Left colon (tissue), 2 donors: ENCODE measurements at places on chromosomes 11 and 22.

- DNase-seq = no peak
Measured at GRCh38 chr11:34685864-34686263, 65.0 kb downstream of the EHF start.

DNA sequence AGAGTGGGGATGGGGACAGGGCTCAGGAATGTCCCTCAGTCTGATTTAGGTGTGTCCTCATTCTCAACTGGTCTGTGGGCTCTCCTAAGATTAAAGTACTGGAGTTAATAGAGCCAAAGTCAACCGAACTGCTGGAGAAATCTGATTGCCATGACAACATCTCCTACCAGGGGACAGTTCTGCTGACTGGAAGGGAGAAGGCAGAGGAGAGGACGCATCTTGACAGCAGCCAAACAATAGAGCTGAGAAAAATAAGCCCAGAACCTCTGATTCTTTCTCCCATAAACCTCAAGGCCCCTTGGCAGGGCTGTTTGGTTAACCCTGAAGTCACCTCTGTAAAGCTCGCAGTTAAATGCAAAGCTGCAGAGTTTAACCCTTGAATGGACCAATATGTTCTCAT, 2.8 kb downstream of the KCTD14 start:
- no peak for DNase-seq

- DNase-seq = no peak
Measured at GRCh38 chr22:29623553-29624169, 20.2 kb downstream of the NF2 start.

- no peak for DNase-seq
Measured at GRCh38 chr11:133951327-133952198, 5.2 kb downstream of the IGSF9B start.

DNA sequence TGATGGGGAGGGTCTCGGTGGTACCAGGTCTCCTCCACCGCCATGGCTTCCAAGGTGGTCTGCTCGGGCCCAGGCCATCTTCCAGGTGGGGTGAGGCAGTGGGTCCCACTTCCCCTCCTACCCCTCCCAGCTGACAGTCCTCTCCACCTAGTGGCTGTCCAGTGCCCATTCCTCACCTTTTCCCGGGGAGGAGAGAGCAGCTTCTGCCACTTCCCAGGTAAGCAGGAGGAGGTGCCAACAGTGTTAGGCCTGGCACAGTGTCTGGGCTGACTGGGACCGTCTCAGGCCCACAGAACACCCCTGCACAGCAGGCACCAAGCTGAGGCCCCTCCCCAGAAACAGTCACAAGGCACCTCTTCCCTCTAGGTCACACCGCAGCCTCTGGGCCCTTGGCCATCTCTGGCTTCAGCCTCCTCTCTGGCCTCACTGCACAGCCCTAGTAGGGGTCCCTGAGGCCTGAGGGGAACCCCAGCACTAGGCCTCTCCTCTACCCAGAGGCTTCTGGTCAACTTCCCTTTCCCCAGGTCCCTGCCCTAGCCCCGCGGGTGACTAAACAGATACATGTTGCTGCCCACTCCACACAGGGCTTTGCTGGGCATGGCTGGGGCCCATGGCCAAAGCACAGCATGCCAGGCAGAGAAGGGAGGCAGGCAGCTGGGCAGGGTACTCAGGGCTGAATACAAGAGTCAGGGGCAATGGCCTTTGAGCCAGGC, 2.3 kb upstream of the ANKRD13D start:
- DNase-seq = no peak

GRCh38 chr11:93729129-93729616, 12.1 kb downstream of the TAF1D start:
- DNase-seq = no peak

DNA sequence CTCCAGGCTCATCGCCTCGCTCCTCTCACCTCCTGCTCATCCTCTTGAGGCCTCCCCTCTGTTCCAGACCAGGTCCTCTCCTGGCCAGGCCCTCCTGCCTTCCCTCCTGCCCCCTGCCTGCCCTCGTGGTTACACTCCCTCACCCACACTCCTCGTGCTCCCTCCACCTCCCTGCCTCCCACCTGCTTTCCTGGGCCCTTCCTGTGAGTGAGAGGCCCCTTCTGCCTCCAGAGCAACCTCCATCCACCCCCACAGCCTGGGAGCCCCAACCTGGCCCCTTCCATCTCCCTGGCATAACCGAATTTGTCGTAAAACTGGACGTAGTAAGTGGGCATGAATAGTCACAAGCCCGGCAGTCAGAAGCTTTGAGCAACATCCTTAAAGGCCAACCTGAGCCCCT, 4.5 kb downstream of the APOBEC3G start:
- no peak for DNase-seq

- DNase-seq = no peak
Measured at GRCh38 chr22:30187529-30188407, 58.8 kb downstream of the LIF start.

DNA sequence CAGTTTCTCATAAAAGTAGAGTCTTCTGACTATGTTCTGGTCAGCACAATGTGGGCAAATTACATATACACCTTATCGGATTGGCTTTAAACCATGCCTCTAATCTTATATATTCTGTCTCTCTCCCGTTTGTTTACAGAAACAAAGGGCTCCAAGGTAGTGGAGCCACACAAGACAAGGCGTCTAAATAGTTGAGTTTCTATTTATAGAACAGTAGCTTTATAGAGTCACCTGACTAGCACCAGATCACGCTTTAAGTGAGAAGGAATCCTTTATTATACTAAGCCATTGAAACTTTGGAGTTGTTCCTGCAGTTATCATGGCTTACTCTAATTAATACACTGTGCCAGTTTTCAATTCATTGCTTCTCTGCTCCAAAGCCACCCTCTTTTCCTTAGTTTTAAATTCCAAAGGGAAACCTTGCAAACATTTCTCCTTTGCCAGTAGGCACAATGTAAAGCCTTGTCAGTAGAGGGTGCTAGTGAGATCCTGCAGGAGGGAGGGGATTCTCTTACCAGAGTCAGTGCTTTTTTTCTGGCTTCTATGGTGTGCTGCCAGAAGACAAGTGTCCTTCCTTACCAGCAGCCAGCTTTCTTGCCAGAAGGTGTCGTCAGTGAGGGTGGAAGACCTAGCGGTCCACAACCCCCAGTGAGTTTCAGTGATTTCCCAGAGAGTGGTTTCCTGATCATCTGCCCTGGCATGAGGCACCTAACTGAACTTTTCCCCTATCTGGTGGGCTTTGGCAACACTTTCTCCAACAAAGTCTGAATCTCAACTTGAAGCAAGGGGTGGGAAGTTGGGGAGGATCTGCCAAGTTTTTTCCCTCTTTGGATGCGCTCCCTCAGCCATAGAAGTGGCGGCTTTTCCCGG, 71.7 kb downstream of the RAB38 start:
- no peak for DNase-seq

DNA sequence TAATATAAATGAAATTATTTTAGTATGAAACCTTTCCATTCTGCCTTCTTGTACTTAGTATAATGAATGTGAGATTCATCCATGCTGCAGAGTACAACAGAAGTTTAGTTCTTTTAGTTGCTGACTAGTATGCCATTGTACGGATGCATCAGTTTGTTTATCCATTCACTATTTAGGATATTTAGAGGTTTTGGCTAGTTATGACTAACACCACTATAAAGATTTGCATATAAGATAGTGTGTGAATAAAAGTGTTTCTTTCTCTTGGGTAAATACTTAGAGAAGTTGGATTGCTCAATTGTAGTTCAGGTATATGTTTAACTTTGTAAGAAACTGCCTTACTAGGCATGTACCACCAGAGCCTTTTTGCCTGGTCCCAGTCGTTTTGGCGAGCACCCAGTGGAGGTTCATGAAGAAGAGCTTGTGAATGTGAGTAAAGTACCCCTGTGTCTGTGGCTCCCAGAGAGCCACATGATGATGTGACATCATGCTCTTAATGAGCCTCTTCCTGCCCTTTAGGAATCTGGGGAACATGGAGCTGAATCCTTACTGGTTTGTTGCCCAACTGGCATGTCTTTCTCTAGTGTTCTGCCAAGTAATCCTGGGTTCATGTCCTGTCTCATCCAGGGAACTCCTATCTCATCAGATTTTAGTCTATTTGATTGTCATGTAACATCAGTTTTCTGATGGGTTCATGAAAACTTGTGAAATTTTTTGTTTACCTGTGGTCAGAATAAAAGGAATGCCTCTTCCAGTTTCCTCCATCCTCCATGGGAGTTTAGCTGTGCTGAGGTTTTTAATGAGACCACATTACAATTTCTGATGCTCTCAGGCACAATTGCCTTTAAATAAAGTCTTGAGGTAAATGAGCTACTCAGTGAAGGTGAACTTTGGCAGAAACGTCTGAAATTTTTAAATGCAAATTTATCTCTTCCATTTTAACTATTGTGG, 234.8 kb downstream of the CASP12 start:
- DNase-seq = no peak

- DNase-seq = no peak
Measured at GRCh38 chr22:27331526-27332281, 469.9 kb downstream of the MN1 start.

DNA sequence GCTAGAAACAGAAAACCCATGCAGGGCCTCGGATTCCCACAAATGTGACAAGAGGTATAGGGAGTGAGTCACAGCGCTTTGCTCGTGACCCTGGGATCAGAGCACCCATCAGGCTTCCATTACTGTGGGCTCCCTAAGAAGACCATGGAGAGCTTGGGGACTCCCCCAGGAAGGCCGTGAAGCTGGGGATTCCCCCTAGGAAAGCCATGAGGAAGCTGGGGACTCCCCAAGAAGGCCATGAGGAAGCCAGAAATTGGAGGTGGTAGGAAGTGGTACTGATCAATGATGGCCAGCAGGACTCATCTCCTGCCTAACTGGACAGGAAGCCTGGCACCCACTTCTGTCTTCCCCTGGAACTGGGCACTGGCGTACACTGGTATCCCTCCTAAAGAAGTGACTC, 10.1 kb upstream of the DCPS start:
- no peak for DNase-seq

- no peak for DNase-seq
Measured at GRCh38 chr11:83070044-83070701, 1.5 kb downstream of the RAB30 start.

DNA sequence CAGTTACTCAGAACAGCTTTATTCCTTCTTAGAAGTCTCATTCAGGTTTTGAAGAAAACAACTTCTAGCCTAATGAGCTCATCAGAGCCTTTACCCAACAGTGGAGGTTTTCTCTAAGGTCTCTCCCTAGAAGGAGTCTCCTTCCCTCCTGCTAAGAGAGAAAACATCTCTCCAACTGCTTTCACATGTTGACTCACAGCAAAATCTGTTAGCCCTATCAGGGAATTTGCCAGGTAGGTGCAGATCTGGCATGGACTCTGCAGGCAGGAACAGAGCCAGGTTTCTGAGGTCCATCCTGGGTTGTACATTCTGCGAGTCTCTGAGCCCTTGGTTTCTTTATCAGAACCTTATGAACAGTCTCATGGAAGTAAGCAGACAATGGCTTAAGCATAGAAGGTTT, 214.4 kb downstream of the HIPK3 start:
- DNase-seq = no peak

DNA sequence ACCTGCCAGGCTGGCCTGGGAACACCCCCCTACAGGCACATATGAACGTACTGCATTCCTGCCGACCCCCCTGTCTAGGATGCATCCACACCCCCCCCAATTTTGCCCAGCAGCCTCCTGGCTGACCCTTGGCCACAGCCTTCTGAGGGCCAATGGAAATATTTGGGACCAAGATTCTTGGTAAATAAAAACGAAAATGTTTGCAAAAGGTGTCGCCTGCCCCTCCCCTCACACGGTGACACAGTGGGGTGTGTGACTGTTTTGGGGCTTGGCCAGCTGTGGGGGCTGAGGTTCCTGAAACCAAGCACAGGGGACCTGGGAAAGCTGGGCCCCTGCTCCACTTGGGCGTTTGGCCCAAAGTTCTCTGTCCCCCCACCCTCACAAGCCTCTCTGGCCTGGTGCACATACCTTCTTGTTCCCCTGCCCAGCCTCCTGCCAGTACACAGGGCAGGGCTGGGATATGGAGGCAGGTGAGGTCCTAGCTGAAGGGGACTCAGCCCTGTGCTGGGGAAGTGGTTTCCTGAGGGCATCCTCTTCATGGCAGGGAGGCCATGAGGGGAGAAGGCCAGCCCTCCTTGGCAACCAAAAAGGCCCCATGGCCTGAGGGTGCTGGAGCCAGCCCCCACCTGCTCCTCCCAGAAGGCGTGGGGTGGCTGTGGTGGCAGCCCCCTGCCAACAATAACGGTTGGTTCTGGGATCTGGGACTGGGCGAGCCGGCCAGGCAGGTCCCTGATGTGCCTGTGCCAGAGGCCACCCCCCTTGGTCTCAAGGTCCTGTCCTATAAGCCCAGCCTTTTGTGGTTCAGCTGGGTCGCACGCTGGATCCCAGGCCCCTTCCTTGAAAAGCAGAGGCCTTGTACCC, 2.1 kb upstream of the CRACR2B start:
- peak; percentile 67 for DNase-seq

DNA sequence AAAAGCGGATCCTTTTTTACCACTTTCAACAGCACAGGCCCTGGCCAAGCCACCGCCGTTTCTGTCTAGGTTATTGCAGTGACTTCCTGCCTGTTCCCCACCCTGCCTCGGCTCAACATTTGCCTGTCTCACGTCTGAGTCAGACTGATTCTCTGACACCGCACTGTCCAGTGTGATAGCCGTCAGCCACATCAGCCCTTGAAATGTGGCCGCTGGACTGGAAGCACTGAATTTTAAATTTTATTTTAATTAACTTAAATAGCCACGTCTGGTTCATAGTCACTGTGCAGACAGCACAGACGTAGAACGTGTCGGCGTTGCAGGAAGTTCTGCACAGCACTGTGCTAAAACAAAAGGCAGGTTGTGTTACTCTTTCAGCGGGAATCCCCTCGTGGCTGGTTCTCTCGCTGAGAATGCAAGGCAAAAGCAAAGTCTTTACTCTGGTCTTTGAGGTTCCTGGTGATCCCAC, 56.3 kb upstream of the ADSL start:
- peak; percentile 38 for DNase-seq

GRCh38 chr22:23277583-23278295, 97.4 kb downstream of the BCR start:
- DNase-seq = no peak

GRCh38 chr22:26169315-26170111, at the start of gene SEZ6L:
SEZ6L (plus strand) TSS chr22:26169462; CDS start chr22:26169670, 208 bp downstream.
- DNase-seq = no peak

DNA sequence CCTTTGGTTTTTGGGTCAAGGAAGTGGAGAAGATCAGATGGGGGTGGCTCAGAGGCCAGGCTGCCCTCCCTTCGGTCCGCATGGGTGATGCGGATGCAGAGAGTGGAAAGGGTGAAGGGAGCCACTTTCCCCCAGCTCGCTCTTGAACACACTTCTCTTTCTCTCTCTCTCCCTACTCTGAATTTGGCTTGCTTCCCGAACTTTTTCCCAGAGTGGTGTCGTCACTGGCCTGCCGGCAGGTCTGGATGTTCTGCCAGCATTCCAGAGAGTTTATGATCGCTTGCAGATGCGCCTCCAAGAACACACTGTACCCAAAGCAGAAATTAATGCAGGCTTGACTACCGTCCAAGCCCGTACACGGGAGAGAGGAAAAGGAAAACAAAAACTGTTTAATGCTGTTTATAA, 103.2 kb downstream of the ZBTB16 start:
- DNase-seq = peak; percentile 73

- DNase-seq = no peak
Measured at GRCh38 chr11:64558869-64559268, 32.2 kb upstream of the SLC22A12 start.

GRCh38 chr11:103370076-103370475, 260.9 kb downstream of the DYNC2H1 start:
- DNase-seq = no peak

- DNase-seq = no peak
Measured at GRCh38 chr11:131737357-131737756, 366.9 kb downstream of the NTM start.
